Activated naive CD8-positive, alpha-beta T cell treated with anti-CD3 and anti-CD28 coated beads for 36 hours (primary cell): ENCODE measurements at places on chromosomes 2 and 18. TPM values are rescaled to one million over a fixed set of nuclear protein-coding genes. Genes with fewer than 3 reads are reported as not detected.
A peak's percentile ranks its signal among the peaks of the same experiment; 100 is the strongest.

- no peak for DNase-seq
Measured at GRCh38 chr2:112877423-112877822, 33.5 kb upstream of the IL37 start.

DNA sequence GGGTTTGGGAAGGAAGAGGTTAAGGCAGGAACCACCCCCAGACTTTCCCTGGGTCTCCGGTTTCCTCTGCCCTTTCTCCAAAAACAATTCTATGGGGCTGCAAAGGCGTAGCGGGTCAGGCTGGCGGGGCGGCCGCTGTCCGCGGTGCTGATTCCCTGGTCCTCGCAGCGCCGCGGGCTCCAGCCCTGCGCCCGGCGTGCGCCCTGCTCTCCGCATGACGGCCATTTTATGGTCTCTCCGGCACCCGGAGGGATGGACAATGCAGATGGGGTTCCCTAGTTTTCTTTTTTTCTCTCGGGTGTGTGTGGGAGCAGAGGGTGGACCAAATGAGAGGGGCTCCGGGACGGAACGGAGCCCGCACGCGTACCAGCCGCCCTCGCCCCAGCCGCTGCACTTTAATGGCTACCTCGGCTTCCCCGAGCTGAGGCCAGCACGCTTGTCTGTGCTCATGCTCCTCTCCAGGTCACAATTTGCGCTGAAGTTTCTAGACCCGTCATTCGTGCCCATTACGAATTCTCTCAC is 1.6 kb downstream of the ST8SIA3 start:
- DNase-seq, result peak; percentile 38

Gene ACTG2
- 0.27 TPM for total RNA-seq

Gene PTGR3
- 23.2 TPM for total RNA-seq

DNA sequence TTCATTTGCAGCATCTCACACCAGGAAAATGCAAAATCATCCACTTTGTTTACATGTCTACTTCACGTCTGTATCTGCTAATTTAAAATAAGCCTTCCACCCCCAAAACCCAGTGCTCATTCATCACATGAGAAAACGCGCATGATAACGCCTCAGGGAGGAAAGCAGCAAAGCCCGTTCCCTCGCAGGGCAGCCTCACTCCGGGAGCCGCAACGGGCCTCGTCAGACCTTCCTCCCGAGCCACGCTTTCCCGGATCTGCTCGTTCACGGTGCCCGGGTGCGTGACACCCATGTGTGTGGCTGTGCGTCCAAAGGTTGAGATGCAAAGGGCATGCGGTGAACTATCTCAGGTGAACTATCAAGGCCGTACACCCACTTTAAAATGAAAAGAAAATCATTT is 59.8 kb downstream of the NDUFA10 start:
- no peak for DNase-seq

GRCh38 chr2:160165081-160165480 is 35.0 kb downstream of the ITGB6 start:
- no peak for DNase-seq

Gene CUL3
- 83.5 TPM for total RNA-seq

GRCh38 chr2:224645722-224646121 is 60.6 kb upstream of the CUL3 start:
- DNase-seq, result no peak

DNA sequence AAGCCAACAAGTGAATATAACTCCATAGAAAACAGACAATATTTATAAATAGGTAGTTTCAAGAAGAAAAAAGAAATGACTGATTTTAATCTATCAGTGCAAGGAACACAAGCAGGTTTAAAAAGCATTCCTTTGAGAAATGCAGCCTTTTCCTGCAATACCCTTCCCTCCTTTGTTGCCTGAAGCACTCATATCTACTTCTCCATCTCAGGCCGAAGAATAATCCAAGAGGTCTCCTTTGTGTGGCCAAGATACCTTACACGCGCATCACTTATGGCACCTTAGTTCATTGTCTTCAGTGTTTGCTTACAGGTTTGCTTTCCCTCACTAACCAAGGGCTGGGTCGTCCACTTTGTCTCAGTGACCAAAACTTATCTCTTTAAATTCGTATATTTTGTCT is 93.0 kb downstream of the MAIP1 start:
- DNase-seq, result no peak

Gene UPP2
- not detected for total RNA-seq

Gene KLHL41
- total RNA-seq, result 0.20 TPM
